Activated B cell treated with CpG ODN at 0.5 μM for 24 hours (primary cell): ENCODE measurements at places on chromosomes 13 and 19.

DNA sequence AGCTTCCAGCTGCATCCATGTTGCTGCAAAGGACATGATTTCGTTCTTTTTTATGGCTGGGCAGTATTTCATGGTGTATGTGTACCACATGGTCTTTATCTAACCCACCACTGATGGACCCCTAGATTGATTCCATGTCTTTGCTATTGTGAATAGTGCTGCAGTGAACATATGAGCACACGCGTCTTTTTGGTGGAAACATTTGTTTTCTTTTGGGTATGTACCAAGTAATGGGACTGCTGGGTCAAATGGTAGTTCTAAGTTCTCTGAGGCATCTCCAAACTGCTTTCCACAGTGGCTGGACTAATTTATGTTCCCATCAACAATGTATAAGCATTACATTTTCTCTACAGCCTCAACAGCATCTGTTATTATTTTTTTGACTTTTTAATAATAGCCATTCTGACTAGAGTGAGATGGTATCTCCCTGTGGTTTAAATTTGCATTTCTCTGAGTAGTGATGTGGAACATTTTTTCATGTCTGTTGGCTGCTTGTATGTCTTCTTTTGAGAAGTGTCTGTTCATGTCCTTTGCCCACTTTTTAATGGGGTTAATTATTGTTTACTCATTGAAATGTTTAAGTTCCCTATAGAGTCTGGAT lies 6.8 kb upstream of the UBE2L5 start:
- H3K4me1 ChIP-seq, result peaks cover 78% of the 10 kb centered on the region
- peak overlapping the region; percentile 61 for H3K4me3 ChIP-seq
- H3K27me3 ChIP-seq, result no peaks in the 10 kb centered on the region

GRCh38 chr19:1449467-1450442 lies at the start of gene APC2:
APC2 (plus strand) TSS chr19:1450121; CDS start chr19:1453002, 2,881 bp downstream.
- H3K27ac ChIP-seq, result no peak within 1 kb of the TSS
- H3K27me3 ChIP-seq, result peaks cover 47% of the 10 kb centered on the region
- no peaks in the 10 kb centered on the region for H3K36me3 ChIP-seq
- peak within 1 kb of the TSS; percentile 44 for H3K4me3 ChIP-seq
- H3K4me1 ChIP-seq, result peaks cover 33% of the 10 kb centered on the region
- no peak for DNase-seq

DNA sequence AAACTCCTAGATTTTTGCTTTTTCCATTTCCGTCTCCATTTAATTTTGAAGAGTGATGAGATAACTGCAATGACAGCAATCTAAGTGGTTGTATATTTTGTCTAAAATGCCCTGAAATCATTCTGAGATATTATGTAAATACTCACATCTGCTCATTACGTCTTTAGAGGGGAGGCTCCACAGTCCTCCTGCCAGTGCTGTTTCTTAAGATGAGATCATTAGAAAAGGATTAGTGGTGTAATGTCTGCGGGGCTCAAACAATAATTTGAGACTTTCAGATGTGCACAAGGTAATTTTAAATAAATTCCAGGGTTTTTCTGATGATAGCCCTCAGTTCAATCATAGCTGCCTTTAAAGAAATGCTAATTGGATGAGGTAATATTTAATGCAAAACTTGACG lies 437.9 kb downstream of the FOXO1 start:
- no peaks in the 10 kb centered on the region for H3K4me1 ChIP-seq
- H3K36me3 ChIP-seq, result no peaks in the 10 kb centered on the region
- no peaks in the 10 kb centered on the region for H3K27me3 ChIP-seq
- H3K27ac ChIP-seq, result no peak overlapping the region

DNA sequence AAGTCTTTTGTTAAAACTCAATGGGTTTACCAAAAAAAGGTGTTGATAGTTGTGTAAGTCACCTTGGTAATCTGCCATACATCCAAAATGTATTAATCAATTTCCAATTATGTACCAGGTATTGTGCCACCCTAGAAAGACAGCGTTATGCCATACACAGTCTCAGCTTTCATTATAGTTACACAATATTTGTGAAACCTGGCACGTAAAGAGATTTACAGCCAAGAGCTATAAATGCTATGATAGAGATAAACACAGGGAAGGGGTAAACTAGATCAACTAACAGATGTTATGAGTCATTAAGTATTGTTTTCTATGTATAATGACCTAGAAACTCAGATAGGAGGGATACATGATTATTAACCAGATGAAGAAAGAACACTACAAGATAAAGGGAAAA lies 725.6 kb upstream of the SLITRK5 start:
- no peak overlapping the region for H3K27ac ChIP-seq
- no peaks in the 10 kb centered on the region for H3K36me3 ChIP-seq
- no peaks in the 10 kb centered on the region for H3K4me1 ChIP-seq

DNA sequence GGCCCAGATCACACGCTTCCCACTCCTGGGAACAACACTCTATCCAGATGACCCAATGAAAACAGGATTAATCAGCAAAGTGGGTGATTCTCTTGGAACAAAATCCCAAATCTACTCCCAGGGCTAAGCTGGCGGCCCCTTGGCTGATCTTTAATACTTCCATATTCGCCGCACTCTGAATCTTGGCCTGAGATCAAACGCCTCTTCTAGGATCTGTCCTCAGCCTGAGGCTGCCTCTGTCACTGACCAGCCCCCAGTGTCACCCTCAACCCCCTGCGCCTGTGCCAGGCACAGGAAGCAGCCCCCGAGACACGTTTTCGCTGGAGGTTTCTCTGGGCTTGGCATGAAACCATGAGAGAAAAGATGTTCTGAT lies 2.4 kb upstream of the CTXN1 start:
- no peak overlapping the region for H3K27ac ChIP-seq
- peaks cover 12% of the 10 kb centered on the region for H3K4me1 ChIP-seq

GRCh38 chr13:44129418-44129817 lies 244.2 kb upstream of the SERP2 start:
- peaks cover 11% of the 10 kb centered on the region for H3K27me3 ChIP-seq
- DNase-seq, result no peak
- no peaks in the 10 kb centered on the region for H3K36me3 ChIP-seq
- no peaks in the 10 kb centered on the region for H3K4me1 ChIP-seq
- H3K27ac ChIP-seq, result no peak overlapping the region

GRCh38 chr13:40490086-40490758 lies 176.2 kb downstream of the FOXO1 start:
- H3K36me3 ChIP-seq, result no peaks in the 10 kb centered on the region
- H3K27me3 ChIP-seq, result peaks cover 1% of the 10 kb centered on the region
- H3K4me3 ChIP-seq, result no peak overlapping the region
- peaks cover 46% of the 10 kb centered on the region for H3K4me1 ChIP-seq
- no peak overlapping the region for H3K27ac ChIP-seq
- DNase-seq, result no peak

DNA sequence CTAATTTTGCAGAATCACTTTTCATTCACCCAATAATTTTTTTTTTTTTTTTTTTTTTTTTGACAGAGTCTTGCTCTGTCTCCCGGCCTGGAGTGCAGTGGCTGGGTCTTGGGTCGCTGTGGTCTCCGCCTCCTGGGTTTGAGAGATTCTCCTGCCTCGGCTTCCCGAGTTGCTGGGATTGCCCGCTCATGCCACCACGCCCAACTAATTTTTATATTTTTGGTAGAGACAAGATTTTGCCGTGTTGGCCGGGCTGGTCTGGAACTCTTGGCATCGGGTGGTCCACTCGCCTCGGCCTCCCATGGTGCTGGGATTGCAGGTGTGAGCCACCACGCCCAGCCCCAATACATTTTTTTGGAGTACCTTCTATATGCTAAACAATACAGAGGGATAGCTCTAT lies 1120.0 kb upstream of the ATXN8OS start:
- no peak overlapping the region for H3K27ac ChIP-seq
- no peaks in the 10 kb centered on the region for H3K27me3 ChIP-seq
- no peaks in the 10 kb centered on the region for H3K4me1 ChIP-seq
- H3K36me3 ChIP-seq, result no peaks in the 10 kb centered on the region
- no peak for DNase-seq

DNA sequence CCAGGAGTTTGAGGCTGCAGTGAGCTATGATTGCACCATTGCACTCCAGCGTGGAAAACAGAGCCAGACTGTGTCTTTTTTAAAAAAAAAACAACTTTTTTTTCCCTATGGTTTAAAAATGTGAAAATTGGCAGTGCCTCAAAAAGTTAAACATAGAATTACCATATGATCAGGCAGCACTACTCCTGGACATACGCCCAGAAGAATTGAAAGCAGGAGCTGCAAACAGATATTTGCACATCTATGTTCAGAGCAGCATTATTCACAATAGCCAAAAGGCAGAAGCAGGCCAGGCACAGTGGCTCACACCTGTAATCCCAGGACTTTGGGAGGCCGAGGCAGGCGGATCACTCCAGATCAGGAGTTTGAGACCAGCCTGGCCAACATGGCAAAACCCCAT lies 3.8 kb upstream of the RETN start:
- H3K4me1 ChIP-seq, result peaks cover 2% of the 10 kb centered on the region
- H3K27me3 ChIP-seq, result peaks cover 23% of the 10 kb centered on the region
- no peak for DNase-seq
- H3K4me3 ChIP-seq, result no peak overlapping the region
- H3K36me3 ChIP-seq, result no peaks in the 10 kb centered on the region
- H3K27ac ChIP-seq, result no peak overlapping the region

DNA sequence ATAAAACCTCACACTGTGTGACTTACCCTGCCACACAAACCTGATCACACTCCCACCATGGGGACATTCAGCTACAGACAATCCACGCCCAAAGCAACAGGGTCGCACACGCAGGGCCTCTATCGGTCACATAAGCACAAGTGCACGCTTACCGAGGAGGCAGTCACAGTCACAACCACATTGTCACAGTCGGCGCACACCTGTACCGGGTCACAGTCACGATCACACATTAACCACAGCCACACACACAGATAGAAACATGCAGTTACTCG lies 579 bp downstream of the ZNF566 start:
- H3K36me3 ChIP-seq, result peaks cover 25% of the 10 kb centered on the region
- peak overlapping the region; percentile 98 for H3K4me3 ChIP-seq
- peak overlapping the region; percentile 99 for H3K27ac ChIP-seq
- no peak for DNase-seq

DNA sequence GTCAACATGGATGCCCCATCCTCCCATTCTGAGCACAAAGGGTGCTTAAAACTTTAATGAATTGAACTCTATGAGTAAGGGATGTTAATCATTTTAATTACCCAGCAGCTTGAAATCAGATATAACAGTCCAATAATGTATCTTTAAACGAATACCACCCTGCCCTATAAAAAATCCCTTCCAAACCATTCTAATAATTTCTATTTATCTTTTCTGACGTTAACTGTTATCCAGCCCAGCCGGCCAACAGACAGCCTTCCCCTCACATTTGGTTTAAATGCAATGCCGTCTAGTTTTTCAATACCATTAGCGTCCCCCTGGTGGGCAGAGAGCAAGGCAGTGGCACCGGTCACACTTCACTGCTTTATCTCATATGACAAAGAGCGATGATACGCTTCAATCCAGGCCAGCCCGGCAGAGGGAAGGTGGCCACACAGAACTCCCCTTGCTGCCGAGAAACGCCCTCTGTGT lies 402.2 kb upstream of the ZNF507 start:
- H3K36me3 ChIP-seq, result no peaks in the 10 kb centered on the region
- no peak for DNase-seq
- H3K27me3 ChIP-seq, result no peaks in the 10 kb centered on the region

GRCh38 chr13:39540929-39541605 lies 61.9 kb downstream of the LHFPL6 start:
- H3K36me3 ChIP-seq, result no peaks in the 10 kb centered on the region
- no peak overlapping the region for H3K27ac ChIP-seq
- H3K4me1 ChIP-seq, result no peaks in the 10 kb centered on the region
- DNase-seq, result no peak

GRCh38 chr19:14472202-14472938 lies 2.8 kb downstream of the PTGER1 start:
- H3K27me3 ChIP-seq, result peaks cover 28% of the 10 kb centered on the region
- DNase-seq, result peak; percentile 87

DNA sequence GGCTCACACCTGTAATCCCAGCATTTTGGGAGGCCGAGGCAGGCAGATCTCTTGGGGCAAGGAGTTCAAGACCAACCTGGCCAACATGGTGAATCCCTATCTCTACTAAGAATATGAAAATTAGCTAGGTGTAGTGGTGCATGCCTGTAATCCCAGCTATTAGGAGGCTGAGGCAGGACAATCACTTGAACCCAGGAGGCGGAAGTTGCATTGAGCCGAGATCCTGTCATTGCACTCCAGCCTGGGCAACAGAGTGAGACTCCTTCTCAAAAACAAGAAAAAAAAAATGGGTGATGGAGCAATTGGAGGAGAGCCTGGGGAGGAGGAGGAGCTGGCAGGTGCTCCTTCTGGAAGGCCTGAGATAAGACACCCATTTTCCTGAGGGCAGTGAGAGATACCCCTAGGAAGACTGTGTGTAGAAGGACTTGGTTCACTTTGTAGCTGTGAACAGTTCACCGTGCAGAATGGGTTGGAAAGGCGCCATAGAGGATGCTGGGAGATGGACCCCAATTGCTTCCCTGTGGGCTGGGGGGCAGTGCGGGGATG lies 8.7 kb upstream of the CARM1 start:
- H3K27me3 ChIP-seq, result no peaks in the 10 kb centered on the region
- no peak for DNase-seq
- peaks cover 16% of the 10 kb centered on the region for H3K4me1 ChIP-seq
- H3K36me3 ChIP-seq, result no peaks in the 10 kb centered on the region
- no peak overlapping the region for H3K4me3 ChIP-seq

DNA sequence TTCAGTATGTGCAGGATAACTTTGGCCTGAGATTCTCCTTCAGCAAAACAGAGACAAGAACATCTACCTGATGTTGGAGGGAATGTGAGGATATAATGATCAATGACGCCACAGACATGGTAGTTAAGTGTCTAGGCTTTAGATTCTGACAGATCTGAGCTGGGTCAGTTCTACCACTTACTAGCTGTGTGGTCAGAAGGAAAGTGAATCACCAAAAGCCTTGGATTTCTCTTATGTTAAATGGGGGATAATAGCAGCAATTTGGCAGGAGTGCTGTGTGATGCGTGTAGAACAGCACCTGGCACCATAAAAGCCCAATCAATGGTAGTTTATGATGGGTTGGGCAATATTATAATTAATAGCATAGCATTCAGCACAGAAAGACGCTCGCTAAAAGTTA lies 41.7 kb downstream of the RXFP2 start:
- H3K27me3 ChIP-seq, result peaks cover 7% of the 10 kb centered on the region
- H3K4me3 ChIP-seq, result no peak overlapping the region
- no peaks in the 10 kb centered on the region for H3K36me3 ChIP-seq
- H3K27ac ChIP-seq, result no peak overlapping the region
- H3K4me1 ChIP-seq, result no peaks in the 10 kb centered on the region
